HS-27A (cell line): ENCODE measurements at places on chromosomes 16 and 17.

- no peak for DNase-seq
These were observed 882 bp downstream of the SCARF1 start for GRCh38 chr17:1644493-1645206.

- DNase-seq = no peak
These were observed 3.0 kb upstream of the KAT8 start for GRCh38 chr16:31114468-31114867.

- DNase-seq = no peak
These were observed 3.3 kb upstream of the HBZ start for GRCh38 chr16:149024-149660.

DNA sequence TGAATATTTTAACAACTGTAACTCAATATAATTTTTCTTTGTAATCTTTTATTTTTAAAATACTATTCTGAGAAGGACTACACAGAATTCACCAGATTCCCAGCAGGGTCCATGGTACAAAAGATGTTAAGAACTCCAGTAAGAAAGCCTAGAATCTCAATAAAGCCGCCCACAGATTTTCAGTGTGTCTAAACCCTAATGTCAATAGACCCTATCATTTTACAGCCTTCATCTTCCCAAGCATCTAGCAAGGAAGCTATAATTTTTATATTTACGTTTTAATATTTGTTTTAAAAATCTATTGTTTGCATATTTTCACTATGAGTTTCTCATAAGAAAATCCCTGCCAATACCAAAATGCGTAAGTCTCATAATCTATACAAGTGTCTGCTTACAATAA, 148.5 kb downstream of the CEP112 start:
- DNase-seq = no peak
